ENCODE measurements at places on chromosomes 12 and 14.
A peak's percentile ranks its signal among the peaks of the same experiment; 100 is the strongest.

- no peak for DNase-seq
Observed at GRCh38 chr12:121300083-121300819, 3.7 kb upstream of the CAMKK2 start.

- no peak for DNase-seq
Observed at GRCh38 chr12:66531766-66532165, 147.1 kb downstream of the GRIP1 start.

GRCh38 chr12:22266101-22266500 lies 68.4 kb downstream of the ST8SIA1 start:
- no peak for DNase-seq

DNA sequence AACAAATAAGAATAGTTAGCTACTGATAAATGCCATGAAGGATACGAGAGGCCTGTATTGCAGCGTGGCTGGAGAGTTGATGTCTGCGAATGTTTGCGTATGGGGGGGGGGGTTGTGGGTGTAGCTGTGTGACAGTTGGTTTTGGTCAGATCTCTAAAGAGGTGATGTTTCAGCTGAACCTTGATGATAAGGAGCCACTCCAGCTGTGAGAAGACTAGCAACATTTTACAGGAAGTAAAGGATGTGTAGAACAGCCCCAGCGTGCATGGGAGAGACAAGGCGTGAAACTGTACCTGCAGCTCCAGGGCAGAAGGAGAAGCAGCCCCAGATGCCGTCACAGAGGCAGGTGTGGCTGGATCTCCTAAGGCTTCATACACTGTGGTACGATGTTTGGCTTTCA lies 416.9 kb downstream of the TMEM132D start:
- DNase-seq, result no peak

DNA sequence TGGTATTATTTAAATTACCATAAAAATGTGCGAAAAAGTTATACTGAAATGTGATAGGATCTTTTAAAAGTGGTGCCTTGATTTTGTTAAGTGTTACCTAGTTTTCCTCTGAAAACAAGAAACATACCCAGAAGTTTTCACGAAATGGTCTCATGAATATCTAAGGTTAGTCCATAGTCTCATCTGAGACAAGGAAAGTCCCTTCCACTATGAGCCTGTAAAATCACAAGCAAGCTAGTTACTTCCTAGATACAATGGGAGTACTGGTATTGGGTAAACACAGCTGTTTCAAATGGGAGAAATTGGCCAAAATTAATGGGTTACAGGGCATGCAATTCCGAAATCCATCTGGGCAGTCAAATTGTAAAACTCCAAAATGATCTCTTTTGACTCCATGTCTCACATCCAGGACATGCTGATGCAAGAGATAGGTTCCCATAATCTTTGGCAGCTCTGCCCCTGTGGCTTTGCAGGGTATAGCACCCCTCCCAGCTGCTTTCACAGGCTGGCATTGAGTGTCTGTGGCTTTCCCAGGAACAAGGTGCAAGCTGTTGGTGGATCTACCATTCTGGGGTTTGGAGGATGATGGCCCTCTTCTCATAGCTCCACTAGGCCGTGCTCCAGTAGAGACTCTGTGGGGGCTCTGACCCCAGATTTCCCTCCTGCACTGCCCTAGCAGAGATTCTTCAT lies 271.4 kb downstream of the NAV3 start:
- DNase-seq, result no peak

GRCh38 chr12:10395390-10395998 lies 5.7 kb upstream of the KLRK1 start:
- DNase-seq, result peak; percentile 41

GRCh38 chr12:113299619-113300237 lies 35.2 kb downstream of the SLC8B1 start:
- DNase-seq, result no peak

GRCh38 chr12:25417071-25417470 lies 136.0 kb downstream of the LMNTD1 start:
- DNase-seq, result no peak

DNA sequence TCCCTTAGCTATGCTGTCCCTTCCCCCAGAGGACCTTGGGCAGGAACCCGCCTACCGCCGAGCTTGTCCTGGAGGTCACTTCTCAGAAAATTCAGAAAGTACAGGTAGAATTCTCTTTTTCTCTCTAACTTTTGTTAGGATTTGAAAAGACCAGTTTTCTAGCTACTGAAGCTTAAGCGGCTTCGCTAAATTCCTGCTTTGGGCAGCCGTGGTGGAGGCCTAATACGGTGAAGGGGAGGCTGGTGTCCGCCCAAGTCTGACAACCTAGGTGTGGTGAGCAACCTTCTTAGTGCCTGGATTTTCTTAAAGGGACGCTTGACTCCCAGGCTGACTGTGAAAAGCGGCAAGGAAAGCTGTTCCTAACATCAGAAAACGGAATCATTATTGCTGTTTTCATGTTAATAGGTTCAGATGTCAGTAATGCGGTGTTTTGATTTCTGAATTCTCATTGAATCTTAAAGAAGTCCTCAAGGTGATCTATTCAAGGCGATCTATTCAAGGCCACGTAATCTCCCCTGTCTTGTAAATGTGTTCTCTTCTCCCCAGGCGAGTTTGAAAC lies 835 bp downstream of the FGD4 start:
- DNase-seq, result no peak

GRCh38 chr12:23944067-23944466 lies 5.4 kb downstream of the SOX5 start:
- no peak for DNase-seq

DNA sequence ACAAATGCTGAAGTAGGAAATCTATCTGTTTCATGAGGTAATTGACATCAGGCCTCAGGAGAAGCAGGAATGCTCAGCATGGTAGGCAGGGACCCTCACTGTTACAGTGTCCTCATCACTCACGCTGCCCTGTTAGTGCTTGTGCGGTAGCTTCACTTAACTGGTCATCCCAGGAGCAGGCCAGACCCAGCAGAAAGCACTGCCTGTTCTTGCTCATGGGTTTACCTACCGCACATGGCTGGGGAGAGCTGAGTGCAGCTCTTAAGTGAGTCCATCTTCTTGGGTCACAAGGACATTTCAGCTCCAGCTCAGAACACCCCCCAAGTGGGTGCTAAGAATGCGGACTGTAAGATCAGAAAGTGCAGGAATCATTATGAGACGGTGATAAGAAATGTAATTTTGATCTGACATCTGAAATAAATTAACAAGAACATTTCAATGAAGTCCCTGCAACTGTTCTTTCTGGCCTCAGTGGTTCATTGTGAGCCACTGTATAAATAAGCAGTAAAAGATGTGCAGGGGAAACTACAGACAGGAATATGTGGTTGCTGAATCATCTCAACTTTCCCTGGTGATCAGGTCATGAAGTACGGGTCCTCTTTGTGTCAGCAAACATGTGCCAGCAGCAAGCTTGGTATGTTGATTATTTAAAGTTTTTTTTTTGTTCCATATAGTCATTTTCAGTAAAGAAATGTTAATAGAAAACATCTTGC lies 757.7 kb upstream of the TMEM132C start:
- no peak for DNase-seq

DNA sequence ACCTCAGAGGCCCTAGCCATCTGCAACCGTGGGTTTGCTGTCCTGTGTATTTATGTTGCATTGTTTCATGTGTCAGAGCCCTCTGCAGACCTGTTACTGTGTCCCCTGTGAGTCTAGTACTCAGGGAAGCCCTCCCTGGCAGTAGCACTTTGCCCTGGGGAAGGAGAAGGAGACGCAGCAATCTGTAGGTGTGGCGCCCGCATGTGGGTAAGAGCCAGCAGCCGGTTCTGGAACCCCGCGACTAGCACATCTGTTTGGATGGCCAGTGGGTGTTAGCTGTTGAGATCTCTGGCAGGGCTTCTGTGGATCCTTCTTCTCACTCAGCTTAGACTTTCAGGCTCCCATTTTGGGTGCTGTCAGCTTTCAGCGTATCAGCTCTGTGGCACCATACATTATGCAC lies 57.0 kb downstream of the TECPR2 start:
- no peak for DNase-seq

- no peak for DNase-seq
Observed at GRCh38 chr14:35949920-35950513, 123.9 kb downstream of the BRMS1L start.

GRCh38 chr12:114476159-114476558 lies 70.2 kb upstream of the TBX5 start:
- DNase-seq, result no peak

GRCh38 chr12:112979041-112979680 lies 842 bp downstream of the OAS2 start:
- peak; percentile 18 for DNase-seq

- no peak for DNase-seq
Observed at GRCh38 chr12:24378548-24379407, 429.3 kb upstream of the SOX5 start.

Measured in central memory CD8-positive, alpha-beta T cell (primary cell).